ENCODE measurements at places on chromosomes 2 and 18.

DNA sequence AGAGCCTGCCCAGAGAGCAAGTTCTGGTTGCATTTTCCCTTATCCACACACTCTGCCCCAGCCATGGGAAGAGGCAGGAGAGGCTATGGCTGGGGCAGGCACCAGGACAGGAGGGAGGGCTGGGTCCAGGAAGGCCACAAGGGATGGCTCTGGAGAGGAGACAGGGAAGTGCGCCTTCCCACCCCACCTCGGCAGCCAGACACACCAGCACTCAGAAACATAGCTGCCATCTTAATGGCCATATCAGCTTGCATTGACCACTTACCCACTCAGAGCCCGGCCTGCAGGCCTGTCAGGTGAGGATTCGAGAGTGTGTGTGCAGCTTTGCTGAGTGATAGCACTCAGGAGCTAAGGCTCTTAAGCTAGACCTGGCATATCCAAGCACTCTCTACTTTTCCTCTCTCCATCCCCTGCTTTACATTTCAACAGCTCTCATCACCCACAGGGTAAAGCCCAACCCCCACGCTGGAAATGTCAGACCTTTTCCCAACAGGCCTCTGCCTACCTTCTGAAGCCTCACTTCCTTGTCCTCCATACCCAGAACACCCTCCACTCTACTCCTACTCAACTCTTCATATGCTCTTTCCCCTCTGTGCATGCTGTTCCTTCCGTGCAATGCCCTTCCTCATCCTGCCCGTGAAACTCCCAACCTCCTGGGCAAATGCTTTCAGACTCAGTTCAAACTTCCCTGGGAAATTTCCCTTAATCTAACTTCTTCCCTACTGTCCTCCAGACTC, 147.9 kb downstream of the TNS1 start:
- DNase-seq: no peak

- no peak for DNase-seq
Observed at GRCh38 chr2:64313398-64313723, 140.6 kb upstream of the LGALSL start.

DNA sequence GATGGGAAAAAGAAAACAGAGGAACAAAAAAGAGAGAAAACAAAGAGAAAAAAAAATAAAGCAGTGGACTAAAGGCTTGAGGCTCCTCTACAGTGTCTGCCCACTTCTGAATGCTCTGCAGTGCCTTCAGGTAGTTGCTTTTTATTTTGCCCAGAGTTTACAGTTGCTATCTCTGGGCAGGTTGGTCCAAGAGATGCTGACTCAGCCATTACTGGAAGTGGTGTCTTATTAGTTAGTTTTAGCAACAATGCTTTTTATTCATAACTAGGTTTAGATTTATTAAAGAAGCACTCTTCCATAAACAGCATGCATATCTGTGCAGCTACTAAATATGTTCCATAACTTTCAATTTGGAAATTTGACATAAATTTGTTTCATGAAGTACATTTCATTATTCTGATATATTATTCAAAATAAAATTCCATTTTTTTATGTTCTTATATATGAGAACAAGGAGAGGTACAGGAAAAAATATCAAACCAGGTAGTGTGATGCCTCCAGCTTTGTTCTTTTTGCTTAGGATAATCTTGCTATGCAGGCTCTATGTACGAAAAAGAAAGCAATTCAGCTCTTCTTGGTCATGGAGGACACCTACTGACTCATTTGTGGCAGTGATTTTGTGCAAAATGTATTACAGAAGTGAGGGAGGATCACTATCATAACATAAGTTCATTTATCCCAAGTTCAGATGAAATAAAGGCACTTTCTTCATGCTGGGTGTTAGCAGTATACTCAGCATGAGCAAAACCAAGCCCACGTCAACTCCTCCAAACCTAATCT, 69.5 kb downstream of the RPIA start:
- DNase-seq: no peak

DNA sequence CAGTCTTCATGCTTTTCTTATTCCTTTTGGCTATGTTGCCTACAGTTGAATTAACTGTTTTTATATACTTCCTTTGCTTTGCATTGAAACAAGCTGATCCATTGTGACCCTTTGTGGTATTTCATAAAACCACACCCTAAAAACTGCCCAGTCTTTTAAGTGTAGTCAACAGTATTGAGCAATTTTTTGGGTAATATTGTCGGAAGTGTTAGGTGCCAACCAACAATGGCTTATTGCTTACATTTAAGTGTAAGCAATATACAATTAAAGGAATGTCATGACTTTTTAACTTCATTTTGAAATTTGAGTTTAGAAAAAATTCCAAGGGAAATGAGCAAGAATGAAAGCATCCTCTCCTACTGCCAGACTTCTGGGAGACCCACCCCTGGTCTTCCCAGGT, 174.1 kb downstream of the NEDD4L start:
- no peak for DNase-seq

DNA sequence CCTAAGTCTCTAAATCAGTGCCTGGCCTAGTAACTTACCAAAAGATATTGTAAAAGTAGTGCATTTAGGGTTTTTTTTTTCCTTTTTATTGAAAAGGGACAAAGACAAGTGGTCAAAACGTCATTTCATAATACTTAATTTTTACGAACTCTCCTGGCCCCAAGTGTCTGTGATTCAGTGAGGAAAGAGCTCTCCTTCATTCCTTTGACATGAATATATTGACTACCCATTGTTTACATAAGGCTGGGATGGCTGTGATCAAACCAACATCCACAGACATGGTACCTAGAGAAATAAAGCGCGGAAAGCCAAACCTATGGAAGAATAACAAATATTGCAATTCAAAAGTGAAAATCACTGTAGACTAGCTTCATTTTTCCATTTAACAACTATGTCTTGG, 198.4 kb downstream of the BABAM2 start:
- no peak for DNase-seq

DNA sequence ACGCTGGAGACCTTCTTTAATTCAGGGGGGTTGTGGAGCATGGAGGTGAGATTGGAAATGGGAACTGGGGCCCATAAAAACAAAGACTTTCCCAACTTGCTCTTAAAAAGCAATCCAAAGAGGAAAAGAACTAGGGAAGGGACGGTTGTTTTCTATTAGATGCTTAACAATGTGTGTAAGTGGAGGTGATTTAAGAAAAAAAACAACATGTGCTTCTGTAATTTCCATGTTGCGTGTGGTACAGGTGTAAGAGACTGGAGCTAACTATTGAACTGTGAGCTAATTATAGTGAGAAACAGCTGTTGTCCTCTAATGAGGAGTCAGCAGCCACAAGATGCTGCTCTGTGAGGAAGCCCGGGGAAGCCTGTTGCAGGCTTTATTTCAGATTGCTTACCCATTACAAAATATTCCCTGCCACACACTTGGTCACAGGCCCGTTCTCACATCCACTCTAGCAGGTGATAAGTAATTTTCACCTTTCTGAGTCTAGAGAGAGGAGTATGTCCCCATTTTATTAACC, 280.6 kb upstream of the PARD3B start:
- DNase-seq: no peak

- DNase-seq: no peak
Observed at GRCh38 chr18:73087282-73087977, 219.6 kb upstream of the NETO1 start.

GRCh38 chr2:118090387-118091139, 2.3 kb downstream of the INSIG2 start:
- no peak for DNase-seq

DNA sequence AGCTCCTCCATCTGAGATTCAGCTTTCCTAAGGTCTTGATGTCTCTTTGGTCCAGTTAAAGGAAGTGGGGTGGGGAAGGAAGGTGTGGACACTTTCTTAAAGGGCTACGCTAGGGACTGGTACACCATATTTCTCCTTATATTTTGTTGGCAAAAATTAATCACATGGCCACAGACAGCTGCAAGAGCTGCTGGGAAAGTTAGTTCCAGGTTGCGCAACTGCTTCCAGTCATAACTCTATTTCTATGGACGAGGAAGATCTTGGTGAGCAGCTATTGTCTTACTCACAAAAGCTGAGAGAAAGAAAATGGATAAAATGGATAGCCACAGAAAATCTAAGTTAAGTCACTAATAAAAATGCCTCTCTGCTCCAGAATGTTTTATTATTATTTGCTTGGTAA, 60.7 kb upstream of the PPM1B start:
- no peak for DNase-seq

- DNase-seq: no peak
Observed at GRCh38 chr18:47701134-47701533, 229.3 kb downstream of the SMAD2 start.

DNA sequence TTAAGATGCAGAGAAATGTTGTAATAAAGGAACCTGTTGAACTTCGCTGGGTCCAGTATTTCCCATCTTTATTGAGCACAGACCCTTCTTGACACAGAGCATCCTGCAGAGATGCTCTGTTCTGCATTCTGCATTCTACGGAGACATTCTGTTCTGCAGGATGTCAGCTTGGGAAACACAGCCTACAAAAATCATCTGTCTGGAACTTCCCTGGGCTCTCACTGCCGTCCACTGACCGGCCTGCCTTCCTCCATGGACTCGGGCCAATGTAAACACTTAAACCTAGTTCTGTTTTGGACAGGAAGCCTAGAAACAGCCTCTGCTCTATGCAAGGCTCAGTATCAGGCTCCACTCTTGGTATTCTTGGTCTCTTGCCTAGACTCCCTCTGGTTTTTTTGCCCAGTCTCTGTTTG, 90.0 kb upstream of the PPP1CB start:
- no peak for DNase-seq

DNA sequence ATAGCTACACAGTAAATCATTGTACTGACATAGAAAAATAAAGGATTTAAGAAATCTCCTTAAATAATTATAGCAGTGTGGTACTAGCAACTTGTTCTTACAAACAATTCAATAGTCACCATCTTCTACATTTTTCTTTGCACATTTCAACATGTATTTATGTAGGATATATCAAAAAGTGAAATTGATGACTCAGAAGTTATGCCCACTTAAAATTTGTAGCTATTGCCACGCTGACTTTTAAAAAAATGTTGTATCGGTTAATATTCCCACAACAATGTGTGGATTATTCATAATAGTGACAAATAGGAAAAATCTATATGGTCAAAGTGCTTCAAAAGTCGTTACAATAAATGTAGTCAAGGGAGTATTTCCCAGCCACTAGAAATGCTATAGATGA, 6.7 kb downstream of the TGFA start:
- DNase-seq: no peak

GRCh38 chr2:231604685-231605606, 12.3 kb downstream of the TEX44 start:
- DNase-seq: peak; percentile 100

DNA sequence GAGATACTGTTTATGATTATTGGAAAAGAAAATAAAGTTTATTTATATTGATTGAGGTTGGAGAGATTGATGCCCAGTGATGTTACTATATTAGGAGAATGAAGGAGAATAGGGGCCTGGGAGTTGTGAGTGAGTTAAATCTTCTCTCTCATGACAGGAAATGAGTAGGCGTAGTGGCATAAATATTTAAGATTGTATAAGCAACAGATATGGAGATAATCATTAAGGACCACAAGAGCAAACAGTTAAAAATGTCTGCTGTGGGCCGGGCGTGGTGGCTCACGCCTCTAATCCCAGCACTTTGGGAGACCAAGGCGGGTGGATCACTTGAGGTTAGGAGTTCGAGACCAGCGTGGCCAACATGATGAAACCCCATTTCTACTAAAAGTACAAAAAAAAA, 62.7 kb downstream of the PTRHD1 start:
- DNase-seq: no peak

DNA sequence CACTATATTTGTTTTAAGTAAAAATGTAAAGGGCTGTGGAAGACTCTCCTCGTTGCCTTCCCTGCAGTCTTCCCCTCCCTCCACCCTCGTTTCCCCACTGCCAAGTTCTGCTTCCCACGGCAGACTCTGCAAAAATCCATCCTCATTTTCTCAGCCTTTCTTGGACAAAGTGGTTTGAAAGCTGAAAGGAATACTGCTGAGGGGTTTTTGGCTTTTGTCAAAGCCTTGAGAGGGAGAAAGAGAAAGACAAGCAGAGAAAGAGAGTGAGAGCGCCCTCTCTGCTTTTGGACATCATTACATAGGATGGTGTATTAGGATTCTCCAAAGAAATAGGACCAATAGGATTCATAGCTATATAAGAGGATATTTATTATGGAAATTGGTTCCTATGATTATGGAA, 455.9 kb upstream of the SOX11 start:
- DNase-seq: no peak

DNA sequence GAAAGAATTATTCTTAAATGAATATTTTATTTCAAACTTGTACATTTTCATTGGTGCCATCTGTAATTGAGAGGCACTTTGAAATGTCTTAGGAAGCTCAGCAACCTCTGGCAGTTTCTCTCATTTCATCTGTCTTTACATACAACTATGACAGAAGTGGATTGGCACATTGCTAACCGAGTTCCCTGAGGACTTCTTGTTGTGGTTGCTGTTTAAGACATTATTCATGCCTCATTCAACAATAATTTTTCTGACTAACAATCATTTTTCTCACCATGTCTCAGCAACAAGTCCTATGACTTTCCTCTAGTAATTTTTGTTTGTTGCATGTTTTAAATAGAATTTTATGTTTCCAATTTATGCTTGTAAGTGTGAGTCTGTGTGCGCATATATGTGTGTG, 284.0 kb upstream of the CWC22 start:
- no peak for DNase-seq

- DNase-seq: no peak
Observed at GRCh38 chr2:170813611-170814532, 2.8 kb upstream of the GAD1 start.

GRCh38 chr2:82412021-82412420, 2047.1 kb downstream of the SUCLG1 start:
- DNase-seq: no peak

GRCh38 chr2:188130317-188130716, 161.4 kb upstream of the GULP1 start:
- DNase-seq: no peak

GRCh38 chr2:229314117-229314516, 43.0 kb upstream of the PID1 start:
- DNase-seq: no peak

DNA sequence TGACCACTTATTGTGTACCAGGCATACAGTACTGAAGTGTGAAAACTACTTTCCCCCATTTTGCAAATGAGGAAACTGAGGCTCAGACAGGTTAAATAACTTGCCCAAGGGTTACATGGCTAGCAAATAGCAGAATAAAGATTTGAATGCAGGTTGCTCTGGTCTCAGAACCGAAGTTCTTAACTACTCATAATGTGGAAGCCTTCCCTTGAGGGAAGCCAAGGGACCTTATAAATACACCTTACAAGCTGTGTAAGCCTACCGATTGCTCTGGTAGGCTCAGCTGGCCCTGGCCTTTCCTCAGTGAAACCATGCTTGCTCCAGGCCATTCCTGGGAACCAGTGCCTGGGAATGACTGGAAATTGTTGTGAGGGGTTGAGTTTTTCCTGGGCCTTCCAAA, 114.6 kb upstream of the CDCA7 start:
- no peak for DNase-seq

GRCh38 chr18:63981719-63982118, 11.8 kb downstream of the SERPINB8 start:
- no peak for DNase-seq

Data from nucleus accumbens (tissue), 56 donors.